ENCODE measurements at places on chromosomes 6 and 20.
A peak's percentile ranks its signal among the peaks of the same experiment; 100 is the strongest.

GRCh38 chr20:36728986-36729385, 16.9 kb downstream of the NDRG3 start:
- no peak for DNase-seq

- no peak for DNase-seq
These were observed 1.1 kb upstream of the HLA-C start for GRCh38 chr6:31272836-31273626.

GRCh38 chr6:32107406-32107805, 1.7 kb downstream of the TNXB start:
- no peak for DNase-seq

DNA sequence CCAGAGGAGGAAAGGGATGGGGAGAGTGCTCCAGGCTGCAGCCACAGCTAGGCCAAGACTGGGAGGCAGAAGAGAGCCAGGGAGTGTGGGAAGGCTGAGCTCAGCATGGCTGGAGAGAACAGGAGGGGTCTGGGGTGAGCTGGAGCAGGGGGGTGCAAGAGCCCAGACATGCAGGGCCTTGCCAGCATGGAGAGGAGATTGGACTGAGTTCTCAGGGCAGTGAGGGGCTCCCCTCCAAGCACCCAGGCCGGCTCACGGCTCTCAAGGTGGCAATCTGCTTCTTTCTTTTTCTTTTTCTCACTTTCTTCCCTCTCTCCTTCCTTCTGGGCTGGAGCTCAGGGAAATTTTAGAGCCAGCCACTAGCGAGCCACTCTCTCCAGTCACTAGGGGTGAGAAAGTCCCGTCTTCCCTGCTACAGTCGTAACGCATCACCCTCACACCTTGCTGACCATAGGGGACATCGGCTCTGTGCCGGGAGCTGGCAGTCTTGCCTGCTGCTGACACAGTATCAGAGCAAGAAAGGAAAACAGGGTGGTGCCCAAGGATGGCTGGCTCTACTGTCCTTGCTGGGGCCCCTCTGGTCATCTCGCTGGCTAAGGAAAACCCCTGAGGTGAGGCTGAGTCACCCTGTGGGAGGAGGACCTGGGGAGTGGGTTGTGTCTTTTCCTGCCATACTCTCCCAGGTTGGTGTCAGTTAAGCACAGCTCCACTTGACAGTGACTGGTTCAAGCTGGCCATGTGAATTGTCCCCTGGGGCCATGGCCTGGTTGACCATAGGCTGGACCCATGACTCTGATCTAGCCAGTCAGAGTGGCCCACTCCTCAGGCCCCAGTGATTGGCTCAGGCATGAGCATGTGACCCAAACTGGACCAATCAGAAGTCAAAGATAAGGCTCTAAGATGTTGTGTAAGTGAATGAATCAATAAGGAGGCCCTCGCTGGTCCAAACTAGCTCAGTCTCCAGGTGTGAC, 135.1 kb upstream of the PMEPA1 start:
- DNase-seq: no peak

DNA sequence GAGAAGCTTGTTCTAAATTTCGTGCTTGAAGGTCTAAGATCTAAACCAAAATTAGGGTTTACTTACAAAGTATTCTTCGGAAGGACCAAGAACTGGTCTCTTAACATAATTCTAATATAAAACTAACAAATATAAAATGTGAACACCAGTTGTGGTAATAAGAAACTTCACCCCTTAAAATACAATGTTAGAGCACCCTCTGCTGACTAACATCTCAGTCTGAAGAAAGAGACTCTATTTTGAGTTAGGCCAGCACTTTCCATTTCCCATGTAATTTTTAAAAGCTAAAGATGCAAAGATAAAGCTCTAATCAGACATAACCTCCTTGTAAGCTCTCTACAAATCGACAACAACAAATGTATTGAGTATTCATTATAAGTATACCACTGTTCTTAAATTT, 24.6 kb downstream of the ATG5 start:
- no peak for DNase-seq

DNA sequence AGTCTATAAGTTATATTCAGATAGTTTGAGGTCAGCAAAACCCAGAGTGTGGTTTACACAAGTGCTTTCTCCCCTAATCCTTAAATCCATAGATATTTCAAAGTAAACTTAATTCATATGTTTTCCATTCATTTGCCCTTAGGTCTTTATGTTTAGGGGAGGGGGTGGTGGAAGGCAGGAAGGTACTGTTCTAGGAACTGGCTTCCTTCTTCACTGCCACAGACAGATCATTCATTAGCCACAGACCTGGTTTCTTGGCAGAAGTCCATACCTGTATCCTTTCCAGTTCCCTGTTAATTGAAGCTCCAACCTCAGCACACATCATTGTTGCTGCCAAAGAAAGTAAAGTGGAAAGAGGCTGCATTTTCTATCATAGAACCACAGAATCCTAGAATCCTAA, 123.0 kb downstream of the AIG1 start:
- DNase-seq: no peak

DNA sequence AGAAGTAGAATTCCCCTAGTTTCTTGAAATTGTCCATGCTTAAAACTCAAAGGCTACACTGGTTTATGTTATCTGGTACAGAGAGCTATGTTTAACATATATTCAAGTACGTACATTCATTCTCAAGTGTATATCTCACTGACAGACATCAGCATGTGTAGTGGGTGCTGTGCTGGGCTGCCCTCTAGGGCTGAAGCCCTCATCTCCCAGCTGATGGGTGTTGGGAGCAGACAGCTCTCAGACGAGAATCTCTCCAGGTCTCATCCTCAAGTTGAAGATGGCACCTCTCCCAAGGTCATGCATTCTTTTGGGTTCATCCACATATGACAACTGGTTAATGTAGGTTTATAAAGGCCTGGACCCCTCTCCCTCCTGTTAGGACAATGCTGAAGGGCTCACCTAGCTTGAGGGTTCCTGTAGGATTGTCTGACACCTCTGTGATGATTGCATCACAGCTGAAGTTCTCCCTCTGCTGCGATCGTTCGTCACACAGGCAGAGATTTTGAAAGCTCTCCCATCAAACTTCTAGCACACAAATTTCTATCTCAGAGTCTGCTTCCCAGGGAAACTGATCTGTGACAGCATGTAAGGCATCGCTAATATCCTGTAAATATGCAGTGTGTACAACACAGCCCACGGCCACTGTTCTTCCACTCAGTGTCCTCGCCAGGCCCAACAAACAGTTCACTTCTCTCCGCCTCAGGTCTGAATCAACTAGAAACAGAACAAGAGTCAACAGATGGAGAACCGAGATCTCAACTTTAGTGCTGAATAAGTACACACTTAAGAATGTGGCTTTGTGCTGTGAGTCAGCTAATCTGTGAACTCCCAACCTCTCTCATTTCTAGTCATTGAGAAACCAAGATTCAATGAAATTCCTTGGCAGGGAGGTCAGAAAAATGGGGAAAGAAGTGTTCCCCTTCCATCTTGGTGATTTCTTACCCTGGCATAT, 43.2 kb downstream of the PREP start:
- peak; percentile 38 for DNase-seq

DNA sequence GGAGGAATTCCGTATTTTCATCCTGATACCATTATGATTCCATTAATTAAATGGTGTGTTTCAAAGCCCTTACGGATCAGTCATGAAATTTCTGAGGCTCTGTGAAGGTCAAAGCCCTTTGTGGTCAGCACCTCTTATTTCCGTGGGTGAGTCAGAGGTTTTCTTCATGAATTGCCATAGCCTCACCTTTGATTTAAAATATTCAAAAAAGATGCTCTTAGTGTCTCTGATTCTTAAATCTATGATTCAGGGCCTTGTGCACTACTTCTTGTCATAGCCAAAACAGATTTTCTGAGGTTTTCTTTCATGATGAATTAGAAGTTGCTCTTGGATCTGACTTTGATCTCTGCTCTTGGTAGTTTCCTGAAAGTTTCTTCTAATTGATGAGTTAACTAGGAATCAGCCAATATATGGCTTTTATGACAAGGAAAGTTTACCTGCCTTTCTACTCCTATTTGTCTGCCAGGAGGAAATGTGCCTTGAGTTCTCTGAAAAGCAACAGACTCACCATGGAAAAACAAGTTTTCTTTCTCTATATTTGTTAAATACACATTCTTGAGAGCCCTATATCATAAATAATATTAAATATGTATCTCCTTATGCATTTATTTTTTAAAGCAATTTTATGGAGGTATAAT, 613.0 kb downstream of the UTRN start:
- DNase-seq: peak; percentile 21

- no peak for DNase-seq
These were observed 354.4 kb downstream of the FRK start for GRCh38 chr6:115706324-115706723.

- DNase-seq: peak; percentile 67
These were observed 64.1 kb downstream of the FAM50B start for GRCh38 chr6:3913077-3913957.

DNA sequence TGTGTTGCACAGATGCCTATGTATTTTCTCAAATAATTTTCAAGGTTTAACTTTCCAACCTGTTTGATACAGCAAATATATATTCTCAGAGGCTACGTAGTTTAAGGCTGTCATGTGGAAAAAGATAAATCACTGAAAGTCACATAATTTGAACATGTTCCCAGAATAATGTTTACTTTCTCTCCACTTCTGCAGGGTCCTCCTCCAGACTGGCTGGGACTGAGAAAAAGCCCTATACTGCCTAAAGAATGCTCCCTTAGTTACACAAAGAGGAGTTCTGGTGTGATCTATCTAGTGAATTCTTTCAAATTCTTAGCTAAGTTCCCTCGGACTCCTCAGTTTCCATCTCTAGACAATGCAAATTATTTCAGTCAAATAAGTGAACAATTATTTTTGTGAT, 411.0 kb downstream of the C6orf118 start:
- DNase-seq: no peak

DNA sequence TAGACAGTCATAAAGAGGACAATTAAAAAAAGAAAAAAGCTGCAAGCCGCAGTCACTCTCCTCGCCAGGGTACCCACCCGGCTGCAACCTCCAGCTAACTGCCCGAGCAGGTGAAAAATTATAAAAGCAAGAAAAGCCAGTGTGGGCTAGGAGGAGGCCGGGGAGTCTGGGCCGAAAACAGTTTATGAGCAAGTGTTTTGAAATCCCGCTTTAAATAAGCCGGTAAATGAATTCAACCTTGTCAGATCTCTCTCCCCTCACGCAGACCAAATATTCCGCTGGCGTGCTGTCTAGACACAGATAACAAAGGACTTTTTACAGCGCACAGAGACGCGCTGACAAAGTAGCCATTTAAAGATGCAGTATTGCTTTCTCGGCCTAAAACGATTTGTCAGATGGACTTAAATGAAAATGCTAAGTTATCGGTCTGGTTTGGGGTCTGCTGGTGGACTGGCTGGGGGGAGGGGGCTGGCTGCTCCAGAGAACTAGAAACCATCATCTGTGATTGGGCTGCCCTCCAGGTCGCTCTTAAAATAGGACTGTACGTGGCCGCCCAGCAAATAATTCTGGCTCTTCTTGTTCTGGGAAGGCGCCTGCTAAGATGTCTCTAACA, 24.6 kb downstream of the PMEPA1 start:
- no peak for DNase-seq

DNA sequence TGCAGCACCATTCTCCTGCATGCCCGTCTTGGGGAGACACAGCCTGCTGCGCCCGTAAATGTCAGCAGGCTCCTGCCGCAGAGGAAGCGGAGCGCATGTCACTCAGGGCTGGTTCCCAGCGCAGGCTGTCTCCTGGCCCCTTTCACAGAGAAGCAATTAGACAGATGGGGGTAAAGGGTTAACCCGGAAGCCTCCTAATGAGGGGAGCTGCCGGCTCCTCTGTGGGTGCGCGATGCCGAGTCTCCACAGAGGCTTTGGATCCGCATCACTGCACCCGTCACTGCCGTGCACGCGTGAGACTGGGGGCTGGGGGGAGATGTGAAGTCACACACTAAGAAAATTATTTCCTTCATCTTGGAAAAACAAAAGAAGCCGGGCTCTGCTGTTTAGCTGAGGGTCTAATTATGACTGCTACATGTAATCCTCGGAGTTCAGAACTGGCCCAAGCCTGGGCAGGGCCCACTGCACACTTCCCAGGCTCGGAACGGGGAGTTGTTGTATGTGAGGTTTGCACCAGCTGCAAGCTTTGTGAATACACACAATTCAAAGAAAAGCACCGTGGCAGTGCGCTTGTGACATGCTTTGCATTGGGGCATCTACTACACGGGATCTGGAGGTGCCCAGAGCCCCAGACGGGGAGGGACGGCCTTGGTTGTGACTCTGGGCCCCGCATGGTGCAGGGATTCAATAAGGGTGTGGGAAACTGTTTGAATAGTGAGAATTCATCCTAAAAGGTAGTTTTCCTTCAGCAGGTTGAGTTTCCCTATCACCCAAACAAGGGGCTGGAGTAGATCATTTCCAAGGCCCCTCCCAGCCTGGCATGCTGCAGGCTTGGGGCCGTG, 331.6 kb downstream of the TAF4 start:
- DNase-seq: no peak

GRCh38 chr6:56581296-56581925, 61.3 kb downstream of the DST start:
- no peak for DNase-seq

DNA sequence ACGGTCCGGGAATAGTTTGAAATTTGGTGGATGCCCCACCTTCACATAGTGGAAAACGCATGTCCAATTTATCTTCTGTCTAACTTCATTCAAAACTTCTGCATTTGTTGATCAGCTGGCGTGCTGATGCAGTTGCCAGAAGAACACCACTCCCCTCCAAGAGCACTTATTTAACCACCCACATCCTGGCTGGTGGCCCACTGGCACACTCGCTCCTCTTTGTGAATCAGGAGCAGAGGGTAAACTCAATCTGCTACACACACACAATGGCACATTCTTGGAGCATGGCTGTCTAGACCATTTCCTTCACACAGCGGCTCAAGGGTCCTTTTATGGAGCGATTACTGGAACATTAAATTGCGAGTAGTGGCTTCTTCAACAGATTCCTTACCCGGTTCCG, 55.1 kb upstream of the CEP162 start:
- DNase-seq: no peak

GRCh38 chr6:11785415-11785773, 6.8 kb upstream of the ADTRP start:
- no peak for DNase-seq

- DNase-seq: no peak
These were observed 18.3 kb downstream of the PRDM1 start for GRCh38 chr6:106104476-106104875.

GRCh38 chr6:81863123-81863522, 110.6 kb upstream of the TENT5A start:
- DNase-seq: no peak

GRCh38 chr6:111237852-111238251, 150.5 kb downstream of the SLC16A10 start:
- DNase-seq: no peak

DNA sequence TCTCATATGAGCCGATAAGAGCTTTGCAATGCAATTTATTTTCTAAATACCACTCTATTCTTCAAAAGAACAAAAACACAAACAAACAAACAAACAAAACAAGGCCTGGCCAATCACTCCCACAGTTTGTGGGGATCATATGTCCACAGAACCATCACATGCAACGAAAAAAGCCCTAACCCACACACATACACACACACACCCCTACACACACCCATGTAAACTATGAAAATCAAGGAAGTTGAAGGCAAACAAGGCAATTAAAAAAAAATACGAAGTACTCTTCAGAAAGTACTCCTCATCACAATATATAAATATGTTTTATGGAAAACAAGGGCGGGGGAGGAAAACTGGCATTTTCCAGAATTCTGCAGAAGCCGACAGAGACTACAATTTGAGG, 66.2 kb upstream of the PTGIS start:
- DNase-seq: no peak
